ENCODE measurements at places on chromosomes 6 and 20.

DNA sequence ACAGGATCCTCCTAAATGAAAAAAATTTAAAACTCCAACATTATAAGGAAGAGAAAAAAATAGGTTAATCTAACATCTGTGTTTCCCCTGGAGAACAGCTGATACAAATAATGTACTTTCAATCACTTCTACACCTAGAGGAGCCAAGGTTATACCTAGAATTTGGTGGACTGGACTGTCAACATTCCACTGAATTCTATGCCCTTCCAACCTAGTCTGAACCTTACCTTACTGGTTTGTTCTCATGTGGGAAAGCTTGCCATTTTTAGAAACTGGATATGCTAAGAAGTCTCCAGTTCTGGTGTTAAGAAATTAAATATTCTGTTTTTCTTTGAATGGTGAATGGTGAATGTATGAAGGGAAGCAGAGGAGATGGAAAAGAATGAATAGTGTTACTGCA is 162.4 kb downstream of the DST start:
- no peak for ATAC-seq

GRCh38 chr20:53312957-53313356 is 280.7 kb downstream of the ZNF217 start:
- no peak for ATAC-seq

DNA sequence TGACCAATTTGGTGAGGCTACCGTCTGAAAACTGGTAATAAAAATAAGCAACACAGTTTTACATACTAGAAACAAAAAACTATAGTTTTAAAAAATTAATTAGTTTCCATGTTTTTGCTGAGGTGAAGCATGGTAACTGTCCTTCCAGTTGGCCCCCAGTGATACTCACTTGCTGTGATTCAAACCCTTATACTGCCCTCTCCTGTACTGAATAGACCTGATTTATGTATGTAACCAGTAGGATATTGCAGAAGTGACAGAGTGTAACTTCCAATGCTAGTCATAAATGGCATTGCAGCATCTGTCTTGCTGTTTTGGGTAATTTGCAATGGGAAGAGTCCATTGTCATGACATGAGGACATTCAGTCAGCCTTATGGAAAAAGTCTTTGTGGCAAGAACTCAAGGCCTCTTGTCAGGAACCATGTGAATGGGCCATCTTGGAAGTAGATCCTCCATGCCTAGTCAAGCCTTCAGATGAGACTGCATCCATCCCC is 8.9 kb upstream of the CHD6 start:
- ATAC-seq: no peak

DNA sequence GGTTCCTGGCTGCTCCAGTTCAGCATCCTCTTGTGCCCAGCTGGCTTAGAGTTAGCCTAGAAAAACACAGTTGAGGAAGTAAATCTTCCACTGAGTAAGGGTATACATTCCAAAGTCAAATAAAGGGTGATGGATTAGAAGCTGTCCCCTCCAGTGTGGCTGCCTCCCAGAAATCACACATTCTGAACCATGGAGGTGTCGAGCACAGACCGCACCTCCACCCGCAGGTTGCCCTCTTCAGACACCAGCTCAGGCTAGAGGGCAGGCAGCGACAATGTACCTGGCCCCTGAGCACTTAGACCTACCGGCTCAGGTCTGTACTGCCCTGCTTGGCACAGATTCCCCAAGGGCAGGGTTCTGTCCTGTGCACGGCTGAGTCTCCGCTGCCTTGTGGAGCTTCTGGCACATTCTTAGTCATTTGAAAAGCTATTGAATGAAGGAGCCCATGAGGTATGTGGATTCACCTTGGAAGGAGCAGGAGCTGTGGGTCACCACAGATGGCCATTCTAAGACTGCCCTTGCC is 118.1 kb downstream of the FAM120B start:
- ATAC-seq: no peak

DNA sequence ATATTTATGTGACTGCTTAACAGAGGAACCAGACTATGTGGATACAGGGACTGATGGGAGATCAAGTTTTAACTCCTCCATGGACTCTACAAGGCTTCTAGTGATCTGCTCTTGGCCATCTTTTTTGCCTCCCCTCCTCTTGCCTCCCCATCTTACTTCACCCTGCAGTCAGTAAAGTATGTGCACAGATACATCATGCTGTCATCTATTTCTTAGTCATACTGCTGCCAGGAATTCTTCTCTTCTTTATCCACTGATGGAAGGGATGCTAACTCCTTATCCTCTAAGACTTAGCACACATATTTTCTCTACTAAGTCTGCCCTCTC is 27.6 kb upstream of the FAM83C start:
- ATAC-seq: peak; percentile 40
